ENCODE measurements at places on chromosomes 6 and 20.

DNA sequence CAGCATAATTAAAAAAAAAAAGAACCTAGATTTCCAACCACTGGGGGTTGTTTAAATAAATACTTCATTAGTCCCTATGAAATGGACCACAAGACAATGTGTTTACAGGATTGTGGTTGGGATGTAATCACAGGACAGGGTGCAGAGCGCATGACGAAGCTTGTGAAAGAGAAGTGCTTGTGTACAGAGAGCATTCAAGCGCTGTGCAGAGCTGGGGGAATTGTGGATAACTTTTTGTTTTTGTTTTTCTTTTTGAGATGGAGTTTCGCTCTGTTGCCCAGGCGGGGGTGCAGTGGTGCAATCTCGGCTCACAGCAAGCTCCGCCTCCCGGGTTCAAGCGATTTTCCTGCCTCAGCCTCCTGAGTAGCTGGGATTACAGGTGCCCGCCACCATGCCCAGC, 22.3 kb downstream of the LAMA5 start:
- no peak for DNase-seq

DNA sequence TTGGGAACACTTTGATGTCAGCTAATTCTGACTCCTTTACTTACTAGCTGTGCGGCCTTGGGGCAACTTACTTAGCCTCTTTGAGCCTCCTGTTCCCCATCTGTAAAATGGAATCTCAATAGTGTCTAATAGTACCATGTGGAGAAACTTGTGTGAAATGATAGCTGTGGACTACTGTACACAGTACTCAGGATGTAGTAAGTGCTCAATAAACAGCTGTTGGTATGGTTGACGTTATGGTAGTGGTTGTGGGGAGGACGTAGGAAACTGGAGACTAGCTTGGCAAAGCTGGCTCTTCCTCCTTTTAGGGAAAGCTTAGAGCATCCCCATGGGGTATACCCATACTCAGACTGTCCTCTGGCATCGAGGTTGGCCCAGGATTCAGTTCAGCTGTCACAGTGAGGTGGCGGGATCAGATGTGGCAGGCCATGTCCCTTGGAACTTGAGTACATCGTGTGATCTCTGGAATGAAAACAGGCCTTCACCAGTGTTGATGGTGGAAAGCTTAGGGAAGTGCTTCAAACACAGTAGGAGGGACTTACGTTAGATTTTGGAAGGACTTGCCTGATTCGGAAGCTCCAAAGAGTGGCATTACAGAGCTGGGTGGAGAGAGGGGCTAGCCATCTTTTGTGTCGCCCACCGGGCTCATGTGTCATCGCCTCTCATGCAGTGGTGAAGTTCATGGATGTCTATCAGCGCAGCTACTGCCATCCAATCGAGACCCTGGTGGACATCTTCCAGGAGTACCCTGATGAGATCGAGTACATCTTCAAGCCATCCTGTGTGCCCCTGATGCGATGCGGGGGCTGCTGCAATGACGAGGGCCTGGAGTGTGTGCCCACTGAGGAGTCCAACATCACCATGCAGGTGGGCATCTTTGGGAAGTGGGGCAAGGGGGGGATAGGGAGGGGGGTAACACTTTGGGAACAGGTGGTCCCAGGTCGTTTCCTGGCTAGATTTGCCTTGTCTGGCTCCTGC, 7.1 kb downstream of the VEGFA start:
- no peak for DNase-seq

GRCh38 chr20:62427172-62428001, at the start of gene RBBP8NL:
TSS of gene RBBP8NL (minus strand) at chr20:62427539. CDS start at chr20:62419647, 7,892 bp downstream.
- DNase-seq: no peak

- DNase-seq: no peak
Observed at GRCh38 chr6:52548353-52548713, 28.5 kb downstream of the TRAM2 start.

DNA sequence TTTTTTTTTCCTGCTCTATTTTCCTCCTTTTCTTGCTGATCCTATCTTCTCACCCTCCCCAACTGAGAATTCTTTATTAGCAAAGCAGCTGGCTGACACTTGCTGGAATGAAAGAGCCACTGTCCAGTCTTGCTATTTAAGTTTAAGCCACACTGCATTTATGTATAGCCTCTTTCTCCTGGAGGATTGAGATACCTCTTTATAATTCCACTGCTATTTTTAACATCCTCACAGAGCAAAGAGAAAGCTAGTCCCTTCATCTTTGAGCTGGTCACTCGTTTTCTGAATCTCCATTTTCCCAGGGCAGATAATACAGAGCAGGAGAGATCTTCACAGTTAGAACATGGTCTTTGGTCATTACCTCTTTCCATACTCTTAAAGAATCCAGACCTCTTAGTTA, 36.0 kb upstream of the EEF1A1 start:
- no peak for DNase-seq

- DNase-seq: no peak
Observed at GRCh38 chr6:101937108-101937507, 543.6 kb downstream of the GRIK2 start.

DNA sequence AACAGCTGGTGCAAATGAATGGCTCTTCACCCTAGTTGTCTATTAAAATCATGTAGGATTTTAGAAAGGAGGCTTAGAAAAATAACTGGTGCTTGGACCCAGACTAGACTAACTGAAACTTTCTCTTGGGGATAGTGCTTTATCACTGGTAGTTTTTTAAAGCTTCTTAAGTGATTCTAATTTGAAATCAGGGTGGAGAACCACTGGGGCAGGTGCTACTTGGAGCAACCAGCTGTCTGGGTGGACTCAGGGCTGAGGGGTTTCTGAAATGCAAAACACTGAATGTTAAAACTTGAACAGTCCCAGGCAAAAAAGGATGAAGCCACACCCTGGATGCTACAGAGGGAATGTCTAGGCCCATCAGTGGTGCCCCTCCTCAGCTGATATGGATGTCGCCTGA, 81.2 kb downstream of the PXDC1 start:
- no peak for DNase-seq

GRCh38 chr20:24572140-24572539, 102.7 kb downstream of the SYNDIG1 start:
- DNase-seq: no peak

- DNase-seq: peak; percentile 48
Observed at GRCh38 chr6:159217595-159218275, 48.5 kb downstream of the FNDC1 start.

DNA sequence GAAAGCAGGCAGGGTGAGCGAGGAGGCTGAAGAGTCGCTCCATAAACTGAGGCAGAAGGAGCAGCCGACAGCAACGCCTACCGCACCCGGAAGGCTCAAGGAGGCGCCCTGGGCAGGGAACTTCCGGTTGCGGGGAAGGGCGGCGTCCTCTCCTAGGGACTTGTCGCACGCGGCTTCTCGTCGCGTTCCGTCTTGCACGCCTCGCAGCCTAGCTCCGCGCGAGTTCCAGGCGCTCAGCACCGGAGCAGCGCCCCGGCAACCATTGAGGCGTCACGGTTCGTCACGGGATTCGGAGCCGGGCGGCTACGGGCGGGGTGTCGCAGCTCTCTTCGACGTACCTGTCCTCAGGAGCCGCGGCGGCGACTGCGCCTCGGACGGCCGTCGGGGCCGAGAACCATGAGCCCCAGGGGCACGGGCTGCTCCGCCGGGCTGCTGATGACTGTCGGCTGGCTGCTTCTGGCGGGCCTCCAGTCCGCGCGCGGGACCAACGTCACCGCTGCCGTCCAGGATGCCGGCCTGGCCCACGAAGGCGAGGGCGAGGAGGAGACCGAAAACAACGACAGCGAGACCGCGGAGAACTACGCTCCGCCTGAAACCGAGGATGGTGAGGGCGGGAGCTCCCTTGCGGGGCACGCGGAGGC, at the start of gene SPACA1:
TSS of gene SPACA1 (plus strand) at position 332 of the 641 bp plus-strand sequence. CDS start at position 397, 65 bp downstream.
- no peak for DNase-seq

DNA sequence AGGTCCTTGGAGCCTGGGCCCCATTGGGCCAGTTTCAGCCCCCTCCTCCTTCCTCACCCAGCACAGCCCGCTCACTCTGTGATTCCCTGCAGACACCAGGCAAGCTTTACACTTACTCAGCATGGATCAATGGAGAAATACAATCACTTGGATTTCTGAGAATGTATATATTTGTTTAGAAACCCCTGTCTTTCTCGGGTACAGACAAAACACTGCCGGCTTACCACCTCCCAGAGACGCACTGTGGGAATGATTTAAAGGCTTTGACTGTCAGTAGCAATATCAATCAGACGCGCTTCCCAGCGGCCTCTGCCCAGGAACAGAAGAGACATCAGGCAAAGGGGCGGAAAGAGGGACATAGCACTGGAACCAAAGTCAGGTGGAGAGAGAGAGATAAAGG, 186.5 kb downstream of the MAFB start:
- DNase-seq: no peak

GRCh38 chr6:147970970-147971369, 371.7 kb upstream of the SASH1 start:
- DNase-seq: no peak

DNA sequence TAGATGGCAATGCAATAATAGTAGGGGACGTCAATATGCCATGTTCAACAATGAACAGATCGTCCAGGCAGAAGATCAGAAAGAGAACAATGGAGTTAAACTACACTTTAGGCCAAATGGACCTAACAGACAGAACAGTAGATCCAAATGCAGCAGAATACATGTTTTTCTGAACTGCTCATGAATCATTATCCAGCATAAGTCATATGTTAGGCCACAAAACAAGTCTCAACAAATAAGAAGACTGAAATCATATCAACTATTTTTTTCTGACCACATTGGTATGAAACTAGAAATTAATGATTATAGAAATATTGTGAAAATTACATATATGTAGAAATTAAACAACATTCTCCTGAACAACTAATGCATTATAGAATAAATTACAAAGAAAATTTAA, 10.2 kb upstream of the DEFB125 start:
- no peak for DNase-seq

DNA sequence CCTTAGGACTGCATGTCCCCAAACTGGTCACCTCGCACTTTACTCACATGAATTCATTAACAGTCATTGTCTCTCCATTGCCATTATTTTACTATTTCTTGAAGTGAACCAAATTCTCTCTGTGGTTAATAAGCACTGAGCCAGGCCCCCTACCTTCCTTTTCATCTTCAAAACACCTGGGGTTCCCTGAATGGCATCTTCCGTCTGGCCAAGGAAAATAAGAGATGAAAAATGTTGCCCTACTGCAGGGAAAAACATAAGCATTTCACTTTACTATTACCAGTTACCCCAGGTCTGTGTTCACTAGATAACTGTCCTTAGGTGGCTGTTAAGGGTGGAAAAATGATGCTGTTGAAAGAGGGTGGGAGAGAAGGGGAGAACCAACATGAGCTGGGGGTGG, 10.0 kb upstream of the NKX2-2 start:
- no peak for DNase-seq

DNA sequence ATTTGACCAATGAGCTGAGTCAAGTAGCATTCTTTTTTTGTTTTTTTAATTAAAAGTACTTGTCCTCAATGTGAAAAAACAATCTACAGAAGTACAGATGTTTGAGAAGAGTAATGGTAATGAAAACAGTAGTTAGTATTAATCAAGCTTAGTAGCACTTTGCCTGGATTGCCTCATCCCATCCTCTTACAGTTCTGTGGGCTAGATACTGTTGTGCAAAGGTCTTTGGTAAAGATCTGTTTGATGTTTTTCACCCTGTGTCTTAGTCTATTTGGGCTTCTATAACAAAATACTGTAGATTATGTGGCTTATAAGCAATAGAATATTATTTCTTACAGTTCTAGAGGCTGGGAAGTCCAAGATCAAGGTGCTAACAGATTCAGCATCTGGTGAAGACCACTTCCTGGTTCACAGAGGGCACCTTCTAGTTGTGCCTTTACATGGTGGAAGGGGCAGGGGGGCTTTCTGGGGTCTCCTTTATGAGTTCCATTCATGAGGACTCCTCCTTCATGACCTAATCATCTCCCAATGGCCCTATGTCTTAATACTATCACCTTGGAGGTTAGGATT, 84.3 kb downstream of the SHLD1 start:
- no peak for DNase-seq

GRCh38 chr20:3687655-3688054, 5.8 kb upstream of the ADAM33 start:
- no peak for DNase-seq

- no peak for DNase-seq
Observed at GRCh38 chr20:38164624-38165088, 414 bp downstream of the TGM2 start.

- no peak for DNase-seq
Observed at GRCh38 chr6:154206141-154206540, 150.5 kb downstream of the IPCEF1 start.

- no peak for DNase-seq
Observed at GRCh38 chr20:50191065-50191543, 474 bp downstream of the CEBPB start.

DNA sequence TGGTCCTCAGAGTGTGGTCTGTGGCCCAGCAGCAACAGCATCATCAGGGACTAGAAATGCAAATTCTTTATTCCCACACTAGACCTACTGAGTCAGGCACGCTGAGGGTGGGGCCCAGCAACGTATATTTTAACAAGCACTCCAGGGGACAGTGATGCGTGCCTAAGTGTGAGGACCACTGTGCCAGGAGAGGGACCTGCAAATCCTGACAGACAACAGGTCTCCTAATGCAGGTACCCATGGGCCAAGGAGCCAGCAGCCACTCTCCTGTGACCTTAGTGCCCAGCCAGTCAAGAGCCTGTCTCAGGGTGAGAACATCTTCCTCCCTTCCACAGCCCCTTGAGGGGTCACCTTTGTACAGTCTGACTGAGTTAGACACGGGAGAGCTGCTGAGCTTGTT, 8.0 kb upstream of the MYLK2 start:
- DNase-seq: no peak

GRCh38 chr20:55014766-55015165, 539.4 kb downstream of the DOK5 start:
- DNase-seq: no peak

DNA sequence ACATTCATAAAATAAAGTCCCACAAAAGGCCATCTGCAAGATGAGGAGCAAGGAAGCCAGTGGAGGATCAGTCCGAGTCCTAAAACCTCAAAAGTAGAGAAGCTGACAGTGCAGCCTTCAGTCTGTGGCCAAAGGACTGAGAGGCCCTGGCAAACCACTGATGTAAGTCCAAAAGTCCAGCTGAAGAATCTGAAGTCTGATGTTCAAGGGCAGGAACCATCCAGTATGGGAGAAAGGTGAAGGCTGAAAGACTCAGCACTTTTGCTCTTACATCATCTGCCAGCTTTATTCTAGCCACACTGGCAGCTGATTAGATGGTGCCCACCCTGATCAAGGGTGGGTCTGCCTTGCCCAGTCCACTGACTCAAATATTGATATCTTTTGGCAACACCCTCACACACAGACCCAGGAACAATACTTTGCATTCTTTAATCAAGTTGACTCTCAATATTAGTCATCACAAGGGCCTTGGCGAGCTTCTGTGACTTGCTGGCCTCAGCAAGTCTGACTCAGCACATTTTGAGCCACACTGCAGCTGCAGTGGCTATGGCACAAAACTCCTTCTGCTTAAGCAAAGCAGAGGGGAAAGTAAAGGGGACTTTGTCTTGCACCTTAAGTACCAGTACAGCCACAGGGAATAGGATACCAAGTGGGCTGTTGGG, 1370.3 kb upstream of the CITED2 start:
- no peak for DNase-seq

Data from NCI-H2107 (cell line).